Naive B cell (primary cell): ENCODE measurements at places on chromosomes 2 and 18. TPM values are rescaled to one million over a fixed set of nuclear protein-coding genes. Genes with fewer than 3 reads are reported as not detected.

DNA sequence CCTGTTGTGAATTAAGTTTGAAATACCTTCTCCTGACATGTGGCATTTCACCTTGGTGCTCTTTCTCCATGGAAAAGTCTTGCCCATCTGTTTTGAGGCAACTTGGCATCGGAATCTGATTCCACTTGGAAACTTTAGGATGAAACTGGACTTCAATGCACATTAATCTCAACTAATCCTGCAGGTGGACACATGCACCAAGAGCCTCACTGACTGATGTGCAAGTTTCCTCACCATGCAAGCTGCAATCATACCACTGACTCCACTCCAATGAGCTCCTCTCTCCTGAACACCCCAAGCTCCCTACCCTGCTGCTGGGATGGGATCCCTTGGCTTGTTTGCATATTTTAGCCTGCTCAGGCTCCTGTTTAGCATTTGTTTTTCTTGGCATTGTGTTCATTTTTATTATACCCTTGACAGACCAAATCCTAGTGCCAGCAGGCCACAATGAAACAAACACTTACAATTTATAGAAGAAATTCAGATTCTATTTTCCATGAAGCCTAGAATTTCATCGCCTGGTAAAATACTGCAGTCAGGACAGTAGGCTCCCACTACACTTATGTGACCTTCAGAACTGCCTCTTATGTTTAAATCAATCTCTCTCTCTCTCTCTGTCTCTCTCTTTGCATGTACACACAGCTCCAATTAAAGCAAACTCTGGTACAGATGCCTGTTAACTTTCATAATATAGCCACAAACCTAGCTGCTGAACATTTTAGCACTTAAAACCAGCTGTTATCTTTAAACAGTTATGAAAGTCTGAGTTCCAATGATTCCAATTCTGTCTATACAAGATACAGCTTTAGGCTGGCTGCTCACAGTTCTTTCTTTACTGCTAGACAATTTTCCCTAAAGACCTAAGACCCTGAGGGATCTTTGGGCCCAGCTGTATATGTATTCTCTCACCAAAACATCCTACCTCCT, 141.5 kb downstream of the OSR1 start:
- no peaks in the 10 kb centered on the region for H3K4me1 ChIP-seq
- H3K4me3 ChIP-seq: no peak overlapping the region
- DNase-seq: no peak
- H3K27ac ChIP-seq: no peak overlapping the region

DNA sequence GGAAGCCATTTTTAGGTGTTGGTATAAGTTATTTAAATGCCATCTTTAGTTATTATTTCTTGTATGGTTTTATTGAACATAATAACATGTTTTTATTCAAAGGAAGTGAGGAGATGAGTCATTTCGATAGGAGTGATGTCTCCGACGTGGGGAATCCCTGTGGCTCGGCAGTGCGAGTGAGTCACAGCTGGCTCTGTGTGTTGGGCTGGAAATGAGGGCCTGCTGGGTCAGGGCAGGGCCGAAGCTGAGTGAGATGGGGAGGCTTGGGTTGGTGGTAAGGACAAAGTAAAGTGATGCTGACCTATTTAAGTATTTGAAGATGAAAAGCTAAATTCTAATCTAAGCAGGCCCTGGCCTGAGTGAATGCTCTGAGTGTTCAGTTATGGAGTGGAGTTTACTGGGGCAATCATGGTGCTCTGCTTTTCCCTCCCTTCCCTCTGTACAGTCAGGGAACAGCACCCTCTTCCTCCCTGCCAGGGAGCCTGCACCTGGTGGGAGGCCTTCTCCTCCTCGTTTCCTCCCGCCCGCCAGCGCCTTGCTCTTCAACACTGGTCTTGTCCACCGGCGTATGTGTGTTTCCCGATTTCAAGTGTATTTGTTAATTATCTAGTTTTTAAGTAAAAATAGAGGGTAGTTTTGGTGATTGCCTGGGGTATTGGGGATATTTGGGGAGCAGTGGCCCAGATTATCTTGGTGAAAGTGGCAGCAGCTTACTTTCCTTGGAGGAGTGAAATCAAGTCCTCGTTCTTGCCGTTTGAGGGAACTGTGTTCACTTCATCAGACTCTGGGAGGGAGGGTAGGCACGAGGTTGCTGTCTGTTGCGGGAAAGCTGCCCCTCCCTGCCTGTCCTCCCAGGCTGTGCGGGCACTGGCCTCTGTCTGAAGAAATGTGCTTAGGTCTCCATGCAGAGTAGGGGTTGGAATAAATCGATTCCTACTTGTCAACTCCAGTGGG, 157.0 kb downstream of the LDLRAD4 start:
- H3K27me3 ChIP-seq: no peaks in the 10 kb centered on the region
- no peaks in the 10 kb centered on the region for H3K36me3 ChIP-seq
- H3K4me1 ChIP-seq: peaks cover 21% of the 10 kb centered on the region
- H3K4me3 ChIP-seq: no peak overlapping the region

Gene TOGARAM2
- not detected for polyA plus RNA-seq

Gene STAMBP
- polyA plus RNA-seq: 54.1 TPM

GRCh38 chr2:230668184-230668938, 44.3 kb upstream of the CAB39 start:
- H3K4me3 ChIP-seq: peak overlapping the region; percentile 75
- H3K27ac ChIP-seq: peak overlapping the region; percentile 90
- no peaks in the 10 kb centered on the region for H3K27me3 ChIP-seq
- H3K36me3 ChIP-seq: no peaks in the 10 kb centered on the region

- peak overlapping the region; percentile 83 for H3K27ac ChIP-seq
- DNase-seq: no peak
- peaks cover 31% of the 10 kb centered on the region for H3K4me1 ChIP-seq
- no peak overlapping the region for H3K4me3 ChIP-seq
- H3K27me3 ChIP-seq: no peaks in the 10 kb centered on the region
Observed at GRCh38 chr2:42795841-42796301, 3.5 kb upstream of the HAAO start.

Gene PLCL1
- polyA plus RNA-seq: 0.11 TPM

Gene MYOM1
- polyA plus RNA-seq: 1.5 TPM

GRCh38 chr2:128748336-128748735, 429.7 kb upstream of the HS6ST1 start:
- no peak overlapping the region for H3K27ac ChIP-seq
- no peaks in the 10 kb centered on the region for H3K27me3 ChIP-seq
- H3K36me3 ChIP-seq: no peaks in the 10 kb centered on the region

DNA sequence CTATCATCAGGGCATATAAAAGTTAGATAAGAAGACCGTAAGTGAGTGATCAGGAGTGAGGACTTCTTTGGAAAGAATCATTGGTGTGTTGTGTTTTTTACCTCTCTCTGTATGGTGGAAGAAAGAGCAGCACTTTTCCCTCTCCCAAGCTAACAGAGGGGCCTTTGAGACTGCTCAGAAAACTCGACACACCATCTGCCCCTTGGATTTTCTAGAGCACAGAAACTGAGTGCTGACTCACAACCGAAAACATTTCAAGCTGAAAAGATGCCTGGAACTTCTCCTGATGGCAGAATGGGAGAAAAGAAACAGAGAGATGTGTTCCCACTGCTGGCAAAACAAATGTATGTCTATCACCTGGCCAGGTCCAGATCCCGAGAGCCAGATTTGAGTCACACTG, 156.6 kb downstream of the DNAH7 start:
- H3K27ac ChIP-seq: no peak overlapping the region
- no peaks in the 10 kb centered on the region for H3K4me1 ChIP-seq
- no peak for DNase-seq

Gene CDH2
- polyA plus RNA-seq: not detected

GRCh38 chr2:86368161-86368824, 30.9 kb upstream of the REEP1 start:
- peaks cover 23% of the 10 kb centered on the region for H3K4me1 ChIP-seq
- no peak overlapping the region for H3K4me3 ChIP-seq
- no peak overlapping the region for H3K27ac ChIP-seq
- H3K27me3 ChIP-seq: no peaks in the 10 kb centered on the region
- peak; percentile 19 for DNase-seq

Gene SLC25A52
- polyA plus RNA-seq: not detected

Gene CMPK2
- polyA plus RNA-seq: 7.2 TPM

- H3K36me3 ChIP-seq: no peaks in the 10 kb centered on the region
- no peak overlapping the region for H3K27ac ChIP-seq
- no peak for DNase-seq
- no peaks in the 10 kb centered on the region for H3K4me1 ChIP-seq
- H3K4me3 ChIP-seq: no peak overlapping the region
Observed at GRCh38 chr2:80153768-80154167, 150.8 kb downstream of the LRRTM1 start.

- H3K36me3 ChIP-seq: no peaks in the 10 kb centered on the region
- H3K4me1 ChIP-seq: no peaks in the 10 kb centered on the region
- H3K27ac ChIP-seq: no peak overlapping the region
- no peak overlapping the region for H3K4me3 ChIP-seq
- DNase-seq: no peak
- H3K27me3 ChIP-seq: peaks cover 4% of the 10 kb centered on the region
Observed at GRCh38 chr18:44309185-44309584, 371.5 kb upstream of the SETBP1 start.

Gene FOSL2
- polyA plus RNA-seq: 0.77 TPM

Gene DLX1
- polyA plus RNA-seq: not detected

Gene AGAP1
- not detected for polyA plus RNA-seq

GRCh38 chr2:105454801-105455485, 56.1 kb upstream of the FHL2 start:
- H3K36me3 ChIP-seq: no peaks in the 10 kb centered on the region
- no peak overlapping the region for H3K27ac ChIP-seq
- peak; percentile 2 for DNase-seq
- peaks cover 16% of the 10 kb centered on the region for H3K27me3 ChIP-seq
- no peak overlapping the region for H3K4me3 ChIP-seq
- no peaks in the 10 kb centered on the region for H3K4me1 ChIP-seq

- no peak overlapping the region for H3K4me3 ChIP-seq
- no peak for DNase-seq
- no peak overlapping the region for H3K27ac ChIP-seq
- peaks cover 45% of the 10 kb centered on the region for H3K4me1 ChIP-seq
- H3K27me3 ChIP-seq: peaks cover 10% of the 10 kb centered on the region
- peaks cover 8% of the 10 kb centered on the region for H3K36me3 ChIP-seq
Observed at GRCh38 chr2:224029876-224030275, 9.2 kb downstream of the SERPINE2 start.

DNA sequence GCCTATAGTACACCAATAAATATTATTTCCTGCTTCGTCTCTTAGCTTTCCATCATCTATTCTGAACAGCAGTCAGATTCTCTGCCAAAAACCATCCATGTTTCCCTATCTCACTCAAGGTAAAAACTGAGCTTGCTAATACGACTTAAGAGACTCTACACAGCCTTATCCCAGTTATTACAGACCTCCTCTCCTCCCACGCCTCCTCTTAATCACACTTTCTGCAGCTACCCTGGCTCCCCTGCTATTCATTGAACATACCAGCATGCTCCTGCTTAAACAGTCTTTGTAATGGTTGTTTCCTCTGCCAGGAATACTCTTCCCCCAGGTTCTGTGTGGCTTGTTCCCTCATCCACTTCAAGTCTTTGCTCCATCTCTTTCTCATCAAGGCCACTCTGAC, 81.5 kb downstream of the PDE1A start:
- no peaks in the 10 kb centered on the region for H3K27me3 ChIP-seq
- DNase-seq: no peak
- no peaks in the 10 kb centered on the region for H3K4me1 ChIP-seq
- H3K4me3 ChIP-seq: no peak overlapping the region
- no peaks in the 10 kb centered on the region for H3K36me3 ChIP-seq
- H3K27ac ChIP-seq: no peak overlapping the region

GRCh38 chr2:187936228-187936627, 355.4 kb upstream of the GULP1 start:
- no peaks in the 10 kb centered on the region for H3K36me3 ChIP-seq
- no peaks in the 10 kb centered on the region for H3K4me1 ChIP-seq
- no peaks in the 10 kb centered on the region for H3K27me3 ChIP-seq
- H3K4me3 ChIP-seq: no peak overlapping the region
- no peak for DNase-seq

Gene FNDC4
- polyA plus RNA-seq: 0.17 TPM

Gene RAB17
- polyA plus RNA-seq: not detected

DNA sequence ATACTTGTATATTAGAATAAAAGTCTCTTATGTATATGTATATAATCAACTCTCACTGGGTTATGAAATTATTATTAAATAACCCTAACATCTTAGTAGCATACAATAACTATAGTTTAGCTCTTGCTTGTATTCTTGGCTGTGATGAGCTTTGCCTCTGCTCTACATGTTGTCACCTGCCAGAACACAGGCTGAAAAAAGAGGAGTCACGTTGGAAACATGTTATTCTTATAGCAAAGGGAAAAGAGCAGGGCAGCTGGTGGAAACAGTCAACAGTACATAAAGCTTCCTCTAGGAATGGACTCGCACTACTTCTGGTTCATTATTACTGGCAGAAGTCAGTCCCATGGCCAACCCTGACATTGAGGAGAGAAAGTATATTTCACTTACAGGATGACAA, 362.0 kb upstream of the KYNU start:
- H3K27me3 ChIP-seq: no peaks in the 10 kb centered on the region
- no peak overlapping the region for H3K4me3 ChIP-seq
- H3K36me3 ChIP-seq: no peaks in the 10 kb centered on the region
- no peak overlapping the region for H3K27ac ChIP-seq
- no peak for DNase-seq

GRCh38 chr18:23970161-23971096, 44.1 kb upstream of the TTC39C start:
- H3K4me1 ChIP-seq: peaks cover 49% of the 10 kb centered on the region
- peak overlapping the region; percentile 98 for H3K27ac ChIP-seq
- peak overlapping the region; percentile 87 for H3K4me3 ChIP-seq
- H3K36me3 ChIP-seq: no peaks in the 10 kb centered on the region
- no peaks in the 10 kb centered on the region for H3K27me3 ChIP-seq

DNA sequence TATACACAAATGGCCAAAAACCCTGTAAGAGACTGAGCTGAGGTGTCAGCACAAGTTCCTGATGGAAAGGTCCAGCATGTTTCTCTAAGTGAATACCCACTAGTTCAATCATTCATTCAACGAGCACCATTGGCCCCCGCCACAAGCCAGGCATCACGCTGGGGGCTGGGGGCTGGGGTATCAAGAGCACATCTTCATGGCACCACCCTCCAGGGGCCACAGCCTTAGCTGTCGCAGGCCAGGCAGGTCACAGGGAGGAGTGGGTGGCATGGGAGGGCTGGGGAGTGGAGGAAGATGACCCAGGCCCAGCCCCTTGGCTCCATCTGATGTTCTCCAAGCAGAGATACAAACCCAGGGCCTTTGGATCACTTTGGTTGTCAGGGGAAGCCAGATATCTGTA, 97.9 kb downstream of the ACKR3 start:
- no peak for DNase-seq
- H3K27ac ChIP-seq: no peak overlapping the region
- H3K36me3 ChIP-seq: no peaks in the 10 kb centered on the region

Gene RAB6D
- polyA plus RNA-seq: not detected

Gene MC2R
- not detected for polyA plus RNA-seq

Gene ERBB4
- polyA plus RNA-seq: not detected

- H3K4me1 ChIP-seq: peaks cover 55% of the 10 kb centered on the region
- H3K4me3 ChIP-seq: no peak overlapping the region
- DNase-seq: no peak
- peaks cover 9% of the 10 kb centered on the region for H3K36me3 ChIP-seq
- H3K27me3 ChIP-seq: no peaks in the 10 kb centered on the region
Observed at GRCh38 chr18:77115192-77115953, 17.2 kb downstream of the MBP start.

- H3K27ac ChIP-seq: no peak overlapping the region
- peaks cover 4% of the 10 kb centered on the region for H3K4me1 ChIP-seq
- no peak for DNase-seq
- H3K36me3 ChIP-seq: no peaks in the 10 kb centered on the region
- peaks cover 55% of the 10 kb centered on the region for H3K27me3 ChIP-seq
- peak overlapping the region; percentile 55 for H3K4me3 ChIP-seq
Observed at GRCh38 chr2:105399207-105399861, 483 bp upstream of the FHL2 start.

Gene SKOR2
- not detected for polyA plus RNA-seq
